ENCODE measurements at places on chromosomes 4 and X. TPM values are rescaled to one million over a fixed set of nuclear protein-coding genes. Genes with fewer than 3 reads are reported as not detected.

GATA1 gene
- total RNA-seq: not detected

PRDM8 gene
- 0.03 TPM for total RNA-seq

- peak; percentile 63 for DNase-seq
Measured at GRCh38 chr4:15729910-15730533, 27.2 kb downstream of the BST1 start.

DNA sequence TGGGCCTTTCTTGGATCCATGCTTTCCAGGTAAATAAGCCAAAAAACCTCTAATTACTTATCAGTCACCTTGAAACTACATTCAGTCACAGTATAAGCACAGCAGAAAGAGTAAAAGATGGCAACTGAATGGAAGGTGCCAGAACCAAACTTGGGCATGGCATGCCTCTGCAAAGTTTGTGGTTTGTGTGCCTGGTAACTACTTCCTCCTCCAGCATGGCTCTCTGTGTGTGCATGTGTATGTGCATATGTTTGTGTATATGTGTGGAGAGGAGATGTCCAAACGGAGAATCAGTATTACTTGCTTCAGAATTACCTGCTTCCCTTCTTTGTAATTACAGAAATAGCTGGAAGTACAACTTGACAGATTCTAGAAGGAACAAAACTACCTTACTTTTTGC, 67.5 kb downstream of the AGTR2 start:
- no peak for DNase-seq

GRCh38 chr4:113539408-113539807, 222.1 kb downstream of the CAMK2D start:
- DNase-seq: no peak
